ENCODE measurements at places on chromosomes 4 and X.

GRCh38 chrX:53284684-53285447 is 3.5 kb upstream of the IQSEC2 start:
- no peak for DNase-seq

DNA sequence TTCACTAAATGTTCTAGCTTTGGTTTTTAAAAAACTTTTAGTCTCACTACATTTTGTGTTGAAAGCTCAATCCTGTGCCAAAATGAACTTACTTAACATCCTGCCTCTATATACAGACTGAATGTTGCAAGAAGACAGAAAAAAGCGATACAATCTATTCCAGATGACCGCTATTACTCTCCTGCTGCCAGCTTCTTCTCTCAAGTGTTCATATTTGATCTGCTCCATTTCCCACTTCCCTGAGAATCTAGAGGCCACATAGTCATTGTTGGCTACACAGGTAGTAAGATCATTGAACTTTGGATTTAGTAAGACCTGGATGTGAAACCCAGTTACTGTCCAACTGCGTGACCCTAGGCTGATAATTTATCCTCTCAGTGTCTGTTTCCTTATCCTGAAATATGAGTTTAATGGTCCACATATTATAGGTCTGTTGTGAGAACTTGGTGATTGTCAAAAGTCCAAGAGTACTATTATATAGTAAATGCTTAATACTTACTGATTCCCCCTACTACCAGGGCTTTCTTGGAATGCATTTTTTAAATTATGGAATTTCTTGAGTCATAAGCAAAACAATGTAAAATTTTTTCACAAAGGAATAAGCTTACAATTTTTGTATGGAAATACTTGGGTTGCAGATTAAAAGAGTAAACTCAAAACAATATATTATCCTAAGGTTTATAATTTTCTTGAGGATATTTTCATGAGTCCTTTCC is 976.8 kb upstream of the ADGRL3 start:
- no peak for DNase-seq

DNA sequence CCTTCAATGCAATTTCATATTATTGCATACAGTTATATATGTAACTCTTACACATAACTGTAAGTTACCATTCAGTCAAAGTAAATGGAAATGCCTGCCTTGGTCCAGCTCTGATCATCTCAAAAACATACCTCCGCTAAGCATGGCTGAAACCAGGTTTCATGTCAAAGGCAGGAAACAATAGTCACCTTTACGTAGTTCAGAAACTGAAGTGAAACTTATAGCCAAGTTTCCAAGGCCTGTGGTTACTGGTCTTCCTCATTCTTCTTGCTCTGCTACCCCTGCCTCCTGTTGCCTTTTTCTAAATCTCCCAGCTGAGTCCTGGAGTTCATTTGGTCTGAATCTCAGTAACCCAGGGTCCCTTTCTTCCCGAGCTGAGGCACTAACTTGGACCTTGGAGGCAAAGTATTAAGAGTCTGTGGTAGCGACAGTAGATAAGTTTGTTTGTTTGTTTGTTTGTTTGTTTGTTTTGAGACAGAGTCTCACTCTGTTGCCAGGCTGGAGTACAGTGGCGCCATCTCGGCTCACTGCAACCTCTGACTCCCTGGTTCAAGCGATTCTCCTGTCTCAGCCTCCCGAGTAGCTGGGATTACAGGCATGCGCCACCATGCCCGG is 30.8 kb downstream of the DAPP1 start:
- DNase-seq = no peak

DNA sequence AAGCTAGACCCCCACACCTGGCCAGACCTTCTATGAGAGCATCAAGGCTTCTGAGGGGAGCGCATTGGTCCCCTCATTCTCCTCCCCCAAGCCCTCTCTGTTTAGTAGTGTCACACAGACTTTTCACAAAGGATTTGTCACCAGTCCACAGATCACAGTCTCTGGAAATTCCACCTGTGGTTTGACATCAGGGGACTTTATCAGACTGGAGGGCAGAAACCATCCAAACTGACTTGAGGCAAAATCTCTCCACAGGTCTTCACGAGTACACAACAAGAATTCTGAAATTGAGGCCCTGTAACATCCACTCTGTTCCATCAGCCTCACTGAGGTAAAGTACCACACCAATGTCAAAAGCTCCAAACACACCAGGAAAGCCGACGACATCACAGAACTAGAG is 112.5 kb downstream of the SH3KBP1 start:
- no peak for DNase-seq

GRCh38 chr4:3111461-3111860 is 37.0 kb downstream of the HTT start:
- no peak for DNase-seq
